Dermis blood vessel endothelial cell (primary cell): ENCODE measurements at places on chromosomes 2 and 18. TPM values are rescaled to one million over a fixed set of nuclear protein-coding genes. Genes with fewer than 3 reads are reported as not detected.

GRCh38 chr18:62862466-62862865 lies 147.1 kb downstream of the PHLPP1 start:
- no peak for DNase-seq

- DNase-seq = no peak
These were observed 66.7 kb downstream of the EMILIN2 start for GRCh38 chr18:2913398-2914005.

TNFRSF11A gene
- total RNA-seq = 30.3 and 41.7 TPM in 2 replicates

DNA sequence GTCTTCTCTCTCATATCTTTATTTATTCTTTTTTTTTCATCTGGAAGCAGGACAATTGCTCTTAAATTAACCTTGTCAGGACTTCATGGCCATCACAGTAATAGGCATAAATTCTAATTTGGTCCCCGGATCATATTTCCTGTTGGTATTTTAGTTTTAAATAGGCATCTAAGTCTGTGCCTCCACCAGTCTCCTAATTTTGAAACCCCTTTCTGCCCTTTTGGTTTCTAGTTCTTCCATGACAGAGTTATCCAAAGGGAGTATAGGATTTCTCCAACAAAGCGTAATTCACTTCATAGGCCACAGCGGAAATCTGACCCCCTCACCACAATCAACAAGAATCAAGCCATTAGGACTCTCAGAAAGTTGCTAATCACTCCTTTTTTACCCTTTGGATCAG lies 3.8 kb downstream of the EPHA4 start:
- no peak for DNase-seq

DNA sequence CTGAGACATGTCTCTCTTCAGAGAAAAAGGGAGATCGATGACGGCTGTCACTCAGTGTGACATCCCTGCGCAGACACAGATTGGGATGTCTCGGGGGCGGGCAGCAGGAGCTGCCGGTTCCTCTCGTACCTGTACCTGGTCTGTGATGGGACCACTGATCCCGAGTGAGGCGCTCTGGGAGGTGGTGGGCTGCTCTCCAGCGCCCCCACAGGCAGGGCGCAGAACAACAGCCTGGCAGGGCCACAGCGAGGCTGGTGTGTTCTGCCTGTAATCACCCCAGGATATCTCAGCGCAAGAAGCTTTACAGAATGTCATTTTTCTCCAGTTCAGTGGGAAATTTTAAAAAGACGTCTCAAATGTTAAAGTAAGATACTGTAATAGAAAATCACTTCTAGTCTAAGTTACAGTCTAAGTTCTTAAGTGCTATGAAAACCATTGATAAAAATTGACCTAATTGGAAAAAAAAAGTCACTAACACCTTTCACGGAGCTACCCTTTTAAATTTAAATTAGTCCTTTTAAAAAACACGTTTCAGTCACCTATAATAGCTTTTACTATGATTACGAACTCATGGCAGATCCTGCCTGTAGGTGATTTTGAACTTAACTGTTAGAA lies 189.8 kb downstream of the SNTG2 start:
- DNase-seq = peak; percentile 5

- DNase-seq = no peak
These were observed 148.1 kb downstream of the BCL11A start for GRCh38 chr2:60405271-60405919.
